ENCODE measurements at places on chromosomes 11 and 22. TPM values are rescaled to one million over a fixed set of nuclear protein-coding genes. Genes with fewer than 3 reads are reported as not detected.
A peak's percentile ranks its signal among the peaks of the same experiment; 100 is the strongest.

DNA sequence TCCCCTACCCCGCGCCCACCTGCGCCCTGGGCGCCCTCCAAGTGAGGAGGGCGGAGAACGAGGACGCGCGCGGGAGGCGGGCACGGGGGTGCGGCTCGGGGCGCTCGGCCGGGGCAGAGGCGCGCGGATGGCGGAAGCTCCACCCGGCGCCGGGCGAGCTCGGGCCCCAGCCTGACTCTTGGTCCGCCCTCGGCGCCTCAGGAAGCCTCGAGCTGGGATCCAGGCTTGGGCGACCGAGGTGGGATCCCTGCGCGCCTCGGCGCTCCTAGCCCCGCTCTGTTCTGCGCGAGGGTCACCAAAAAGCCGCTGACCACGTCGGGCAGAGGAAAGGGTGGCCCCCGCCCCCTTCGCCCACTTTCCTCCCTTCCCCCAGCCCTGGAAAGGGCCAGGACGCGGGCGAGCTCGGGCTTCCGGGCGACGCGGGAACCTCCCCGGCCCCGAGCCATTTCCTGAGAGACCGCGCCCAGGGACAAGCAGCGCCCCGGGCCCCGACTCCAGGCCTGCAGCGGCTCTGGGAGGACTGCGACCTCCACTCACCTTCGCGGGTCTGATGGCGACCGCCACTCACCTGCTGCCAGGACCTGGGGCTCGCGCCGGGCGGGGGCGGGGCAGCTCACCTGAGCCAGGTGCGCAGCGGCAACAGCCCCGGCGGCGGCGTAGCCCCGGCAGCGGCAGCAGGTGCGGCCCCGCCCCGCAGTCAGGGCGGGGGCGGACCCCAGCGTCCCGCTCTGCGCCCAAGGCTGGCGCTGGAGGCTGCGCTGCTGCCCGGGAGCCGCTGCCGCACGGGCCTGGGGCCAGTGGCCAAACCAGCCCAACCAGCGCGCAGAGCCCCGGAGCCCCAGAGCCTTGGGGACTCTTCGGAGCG, 2.2 kb upstream of the SIGIRR start:
- peak overlapping the region; percentile 88 for H3K4me3 ChIP-seq
- peaks cover 32% of the 10 kb centered on the region for H3K4me1 ChIP-seq
- peak; percentile 70 for DNase-seq
- no peaks in the 10 kb centered on the region for H3K27me3 ChIP-seq
- H3K36me3 ChIP-seq: no peaks in the 10 kb centered on the region

DNA sequence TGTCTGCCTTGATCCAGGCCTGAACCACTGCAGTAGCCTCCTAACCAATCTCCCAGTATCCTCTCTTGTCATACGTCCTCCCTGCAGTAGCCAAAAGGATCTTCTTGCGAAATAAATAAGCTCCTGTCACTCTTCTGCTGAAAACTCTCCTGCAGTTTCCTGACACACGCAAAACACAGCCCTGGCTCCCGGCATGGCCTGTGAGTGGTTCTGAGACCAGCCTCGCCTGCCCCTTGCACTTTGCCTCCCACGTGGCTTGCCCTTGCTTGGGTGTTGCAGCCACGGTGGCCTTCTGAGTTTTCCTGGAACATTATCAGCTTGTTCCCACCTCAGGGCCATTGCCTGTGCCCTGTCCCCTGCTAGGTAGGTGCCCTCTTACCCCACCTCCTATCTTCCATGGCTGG, 7.2 kb downstream of the ZC3H7B start:
- peaks cover 53% of the 10 kb centered on the region for H3K4me1 ChIP-seq
- H3K36me3 ChIP-seq: peaks cover 5% of the 10 kb centered on the region
- no peak overlapping the region for H3K4me3 ChIP-seq
- H3K27ac ChIP-seq: peak overlapping the region; percentile 74

- no peak for DNase-seq
- peaks cover 5% of the 10 kb centered on the region for H3K36me3 ChIP-seq
- H3K27me3 ChIP-seq: no peaks in the 10 kb centered on the region
- no peak overlapping the region for H3K27ac ChIP-seq
These were observed 24.7 kb downstream of the REXO2 start for GRCh38 chr11:114463999-114464398.

DNA sequence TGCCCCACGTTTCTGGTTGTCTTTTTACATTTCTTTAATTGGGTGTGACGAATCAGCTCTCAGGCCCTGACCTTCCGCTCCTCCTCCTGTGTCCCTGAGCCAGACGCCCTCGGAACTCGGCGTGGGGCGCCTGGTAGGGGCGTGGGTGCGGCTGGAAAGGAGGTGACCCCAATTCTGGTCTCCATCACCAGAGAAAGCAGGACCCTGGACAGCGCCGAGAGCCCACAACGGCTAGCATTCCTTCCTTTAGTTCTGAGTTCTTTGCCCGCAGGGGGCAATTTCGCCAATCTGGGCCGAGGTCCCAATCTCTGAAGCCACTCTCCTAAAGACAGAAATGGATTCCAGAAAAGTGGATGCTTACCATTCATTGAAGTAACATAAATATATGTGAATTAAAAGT, 11.7 kb upstream of the RBMXL2 start:
- H3K4me1 ChIP-seq: no peaks in the 10 kb centered on the region
- H3K27ac ChIP-seq: no peak overlapping the region
- no peak overlapping the region for H3K4me3 ChIP-seq
- no peak for DNase-seq
- peaks cover 7% of the 10 kb centered on the region for H3K27me3 ChIP-seq
- H3K36me3 ChIP-seq: no peaks in the 10 kb centered on the region

- H3K36me3 ChIP-seq: no peaks in the 10 kb centered on the region
- H3K27me3 ChIP-seq: peaks cover 6% of the 10 kb centered on the region
- H3K27ac ChIP-seq: no peak overlapping the region
- DNase-seq: no peak
These were observed 67.0 kb upstream of the RASSF10 start for GRCh38 chr11:12942157-12942556.

DNA sequence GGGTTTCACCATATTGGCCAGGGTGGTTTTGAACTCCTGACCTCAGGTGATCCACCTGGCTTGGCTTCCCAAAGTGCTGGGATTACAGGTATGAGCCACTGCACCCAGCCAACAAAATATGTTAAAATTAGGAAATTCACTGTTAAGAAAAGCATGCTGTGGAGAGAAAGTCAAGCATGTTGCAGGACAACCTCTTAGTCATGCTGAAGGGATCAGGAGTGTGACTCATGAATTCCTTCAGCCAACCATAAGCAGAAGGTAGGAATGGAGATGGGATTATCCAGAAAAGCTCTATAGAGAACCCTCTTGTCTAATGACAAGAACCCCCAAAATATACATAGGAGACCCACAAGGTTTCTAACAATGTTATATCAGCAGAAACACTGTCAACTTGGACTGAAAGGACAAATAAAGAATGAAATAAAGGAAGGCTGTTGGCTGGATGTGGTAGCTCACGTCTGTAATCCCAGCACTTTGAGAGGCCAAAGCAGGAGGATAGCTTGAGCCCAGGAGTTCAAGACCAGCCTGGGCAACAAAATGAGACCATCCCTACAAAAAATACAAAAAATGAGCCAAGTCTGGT, 16.0 kb downstream of the MRTFA start:
- no peak overlapping the region for H3K27ac ChIP-seq
- H3K27me3 ChIP-seq: no peaks in the 10 kb centered on the region

DNA sequence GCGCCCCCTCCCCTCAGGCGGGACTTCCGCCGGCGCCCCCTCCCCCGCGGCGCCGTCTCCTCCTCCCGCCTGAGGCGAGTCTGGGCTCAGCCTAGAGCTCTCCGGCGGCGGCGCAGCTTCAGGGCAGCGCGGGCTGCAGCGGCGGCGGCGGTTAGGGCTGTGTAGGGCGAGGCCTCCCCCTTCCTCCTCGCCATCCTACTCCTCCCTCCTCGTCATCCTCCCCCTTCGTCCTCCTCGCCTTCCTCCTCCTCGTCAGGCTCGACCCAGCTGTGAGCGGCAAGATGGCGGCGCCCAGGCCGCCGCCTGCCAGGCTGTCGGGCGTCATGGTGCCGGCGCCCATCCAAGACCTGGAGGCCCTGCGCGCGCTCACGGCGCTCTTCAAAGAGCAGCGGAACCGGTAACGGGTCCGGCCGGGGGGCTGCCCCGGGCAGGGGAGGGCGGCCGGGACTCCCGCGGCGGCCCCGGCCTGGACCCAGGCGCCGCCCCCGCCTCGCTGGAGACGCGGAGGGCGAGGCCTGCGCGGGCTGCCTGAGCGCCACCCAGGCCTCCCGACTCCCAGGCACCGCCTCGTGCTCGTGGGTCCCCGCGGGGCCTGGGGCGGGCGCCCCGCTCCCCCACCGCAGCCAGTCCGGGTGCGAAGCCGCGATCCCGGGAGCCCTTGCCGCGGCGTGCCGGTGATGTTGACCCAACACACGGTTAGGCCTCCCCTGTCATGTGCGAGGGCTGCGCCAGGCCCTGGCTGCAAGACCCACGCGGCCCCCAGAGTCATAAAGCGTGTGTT, at the start of gene ATXN10:
Gene ATXN10, plus strand, starts transcription at position 52 of the 781 bp plus-strand sequence. Its CDS starts 230 bp downstream, at position 282.
- peak within 1 kb of the TSS; percentile 93 for H3K27ac ChIP-seq
- peak; percentile 76 for DNase-seq
- H3K4me3 ChIP-seq: peak within 1 kb of the TSS; percentile 93
- H3K36me3 ChIP-seq: peaks cover 8% of the 10 kb centered on the region

DNA sequence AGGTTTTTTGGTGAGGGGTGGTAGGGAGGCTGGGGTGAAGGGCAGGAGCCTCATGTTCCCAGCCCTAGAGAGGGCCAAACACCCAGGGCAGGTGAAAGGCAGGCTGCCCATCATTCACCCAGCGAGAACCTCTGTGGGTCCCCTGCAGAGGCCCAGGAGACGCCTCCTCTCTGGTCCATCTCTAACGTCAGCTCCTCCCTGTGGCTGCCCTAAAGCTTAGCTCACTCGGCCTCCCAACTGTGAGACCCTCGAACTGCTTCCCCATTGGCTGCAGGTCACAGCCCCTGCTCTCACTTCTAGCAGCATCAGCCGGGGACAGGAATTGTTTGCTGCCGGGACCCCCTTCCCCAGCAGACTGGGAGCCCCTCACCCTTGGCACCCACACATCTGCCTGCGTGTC, 615 bp upstream of the NFAM1 start:
- H3K27me3 ChIP-seq: peaks cover 17% of the 10 kb centered on the region
- H3K27ac ChIP-seq: no peak overlapping the region
- H3K4me3 ChIP-seq: no peak overlapping the region

DNA sequence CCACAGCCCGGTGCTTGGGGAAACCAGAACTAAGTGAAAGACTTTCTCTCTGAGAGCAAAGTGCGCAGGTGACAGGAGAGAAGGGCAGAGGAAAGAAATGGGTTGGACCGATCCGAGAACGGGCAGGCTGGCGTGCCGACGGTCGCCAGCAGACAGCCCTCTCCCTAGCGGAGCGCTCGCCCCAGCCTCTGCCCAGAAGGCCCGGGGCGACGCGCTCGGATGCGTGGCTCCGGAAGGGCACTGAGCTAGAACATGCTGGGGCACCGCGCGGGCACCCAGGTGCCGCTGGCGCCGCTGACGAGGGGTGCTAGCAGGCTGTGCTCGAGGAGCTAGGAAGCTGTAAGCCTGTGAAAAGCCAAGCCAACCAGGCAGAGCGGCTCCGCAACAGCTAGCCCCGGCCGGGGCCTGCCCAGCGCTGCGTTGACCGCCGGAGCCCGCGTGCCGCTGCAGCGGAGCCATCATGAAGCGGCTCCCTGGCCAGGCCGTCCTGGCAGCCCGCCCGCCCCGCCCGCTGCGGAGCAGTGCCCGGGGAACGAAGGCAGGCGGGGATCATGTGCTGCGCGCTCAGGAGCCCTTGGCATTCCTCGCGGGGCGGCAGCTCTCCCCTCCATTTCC, 22.1 kb upstream of the RRAS2 start:
- DNase-seq: peak; percentile 69
- H3K4me1 ChIP-seq: peaks cover 20% of the 10 kb centered on the region
- H3K27me3 ChIP-seq: peaks cover 40% of the 10 kb centered on the region
- peak overlapping the region; percentile 73 for H3K4me3 ChIP-seq
- peak overlapping the region; percentile 52 for H3K27ac ChIP-seq

DNA sequence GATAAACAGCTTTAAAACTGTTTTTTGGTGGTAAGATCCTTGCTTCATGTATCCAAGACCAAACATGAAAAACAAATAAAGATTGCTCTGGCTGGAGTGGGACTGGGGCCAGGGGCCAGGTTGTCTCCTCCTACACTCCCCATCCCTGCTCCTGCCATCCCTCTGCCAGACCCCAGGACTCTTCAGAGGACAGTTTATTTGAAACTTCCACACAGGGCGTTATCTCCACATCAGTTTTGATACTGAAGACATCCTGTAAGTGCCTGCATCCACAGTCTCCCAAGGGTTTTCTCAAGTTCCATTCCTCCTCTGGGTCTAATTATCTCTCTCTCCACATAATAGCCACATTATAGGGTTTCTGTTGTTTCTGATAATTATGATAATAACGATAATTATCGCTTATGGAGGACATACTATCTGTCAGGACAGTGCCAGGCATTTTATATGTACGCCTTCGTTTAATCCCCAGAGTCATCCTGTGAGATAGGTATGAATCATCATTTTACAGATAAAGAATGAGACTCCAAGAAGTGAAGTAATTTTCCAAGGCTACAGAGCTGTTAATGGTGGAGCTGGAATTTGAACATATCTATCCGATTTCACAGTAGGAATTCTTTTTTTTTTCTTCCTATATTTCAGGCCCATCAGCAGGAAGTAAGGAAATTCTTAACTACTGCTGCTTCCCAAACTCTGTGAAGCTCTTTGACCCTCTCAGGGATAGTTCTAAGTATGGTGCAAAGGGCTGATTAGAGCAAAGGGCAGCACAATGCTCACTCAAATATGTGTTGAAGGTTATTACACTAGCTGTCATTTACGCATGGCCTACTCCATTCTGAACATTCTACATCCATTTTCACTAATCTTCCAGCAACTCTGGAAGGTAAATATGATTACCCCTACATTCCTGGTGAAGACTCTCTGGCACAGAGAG, 488.0 kb upstream of the CCDC90B start:
- no peak overlapping the region for H3K4me3 ChIP-seq
- no peaks in the 10 kb centered on the region for H3K4me1 ChIP-seq
- H3K27me3 ChIP-seq: peaks cover 6% of the 10 kb centered on the region
- H3K27ac ChIP-seq: no peak overlapping the region
- DNase-seq: no peak

DNA sequence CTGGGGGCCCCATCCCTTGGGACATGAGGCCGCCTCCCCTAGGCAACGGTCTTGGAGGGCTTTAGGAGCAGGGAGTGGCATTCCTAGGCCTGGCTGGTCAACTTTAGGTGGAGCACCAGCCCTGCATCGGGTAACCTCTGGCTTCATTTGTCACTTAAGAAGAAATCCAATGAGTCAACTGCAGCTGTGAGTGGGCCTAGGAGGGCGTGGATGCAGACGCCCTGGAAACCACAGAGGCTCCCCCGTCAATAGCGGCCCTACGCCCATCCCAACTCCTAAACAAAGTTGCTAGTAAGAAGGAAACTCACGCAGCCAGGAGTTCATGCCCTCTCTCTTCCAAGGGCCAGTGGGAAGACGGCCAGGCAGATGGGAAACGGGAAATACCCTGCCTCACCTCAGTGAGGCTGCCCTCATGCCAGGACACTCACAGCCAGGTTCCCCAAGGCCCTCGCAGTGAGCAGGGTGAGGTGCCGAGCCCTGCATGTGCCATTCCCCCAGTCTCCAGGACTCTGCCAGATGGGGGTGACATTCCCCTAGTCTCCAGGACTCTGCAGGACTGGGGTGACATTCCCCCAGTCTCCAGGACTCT, 20.8 kb downstream of the BID start:
- no peak for DNase-seq
- H3K4me1 ChIP-seq: peaks cover 5% of the 10 kb centered on the region
- no peak overlapping the region for H3K4me3 ChIP-seq
- H3K27ac ChIP-seq: no peak overlapping the region
- no peaks in the 10 kb centered on the region for H3K36me3 ChIP-seq

GRCh38 chr11:131816051-131816450, 445.6 kb downstream of the NTM start:
- no peak overlapping the region for H3K27ac ChIP-seq
- DNase-seq: no peak
- H3K27me3 ChIP-seq: no peaks in the 10 kb centered on the region

EIF3D gene
- total RNA-seq: 320 TPM

TRIOBP gene
- 25.4 TPM for total RNA-seq

P4HA3 gene
- total RNA-seq: not detected

MICALL1 gene
- 21.6 TPM for total RNA-seq

LYVE1 gene
- total RNA-seq: not detected

TEX54 gene
- 0.77 TPM for total RNA-seq

RBMXL2 gene
- not detected for total RNA-seq

HBD gene
- total RNA-seq: 0.46 TPM

Data from activated T-cell treated with anti-CD3 and anti-CD28 coated beads, Interleukin-2, amount 50 U/mL, for 72 hours (primary cell).